ENCODE measurements at places on chromosomes 16 and 17.
A peak's percentile ranks its signal among the peaks of the same experiment; 100 is the strongest.

GRCh38 chr16:9275816-9276354 lies 184.4 kb downstream of the HAPSTR1 start:
- no peak for DNase-seq

GRCh38 chr17:2707721-2708584 lies 3.6 kb downstream of the CLUH start:
- no peak for DNase-seq

GRCh38 chr17:58236394-58236793 lies 2.0 kb upstream of the LPO start:
- no peak for DNase-seq

- DNase-seq: no peak
These were observed 22.1 kb upstream of the KDM8 start for GRCh38 chr16:27181019-27181790.

- DNase-seq: no peak
These were observed 25.7 kb upstream of the FA2H start for GRCh38 chr16:74800216-74800871.

DNA sequence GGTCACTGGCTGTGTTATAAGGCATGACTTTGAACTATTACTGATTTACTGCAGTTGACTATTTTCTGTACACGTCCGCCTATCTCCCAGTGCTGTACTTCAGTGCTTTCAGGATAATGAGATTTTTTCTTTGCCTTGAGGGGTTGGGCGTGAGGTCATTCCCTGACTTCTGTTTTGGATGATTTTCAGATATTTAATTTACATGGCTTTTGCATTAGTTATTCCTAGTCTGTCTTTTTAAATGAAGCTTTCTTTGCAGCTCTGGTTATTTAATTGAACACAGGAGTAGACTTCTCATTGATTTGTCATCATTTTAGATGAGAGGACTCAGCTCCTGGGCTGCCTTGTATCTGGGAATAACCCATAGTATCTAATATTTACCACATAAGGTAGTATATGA lies 23.7 kb downstream of the WIPF2 start:
- DNase-seq: peak; percentile 46

DNA sequence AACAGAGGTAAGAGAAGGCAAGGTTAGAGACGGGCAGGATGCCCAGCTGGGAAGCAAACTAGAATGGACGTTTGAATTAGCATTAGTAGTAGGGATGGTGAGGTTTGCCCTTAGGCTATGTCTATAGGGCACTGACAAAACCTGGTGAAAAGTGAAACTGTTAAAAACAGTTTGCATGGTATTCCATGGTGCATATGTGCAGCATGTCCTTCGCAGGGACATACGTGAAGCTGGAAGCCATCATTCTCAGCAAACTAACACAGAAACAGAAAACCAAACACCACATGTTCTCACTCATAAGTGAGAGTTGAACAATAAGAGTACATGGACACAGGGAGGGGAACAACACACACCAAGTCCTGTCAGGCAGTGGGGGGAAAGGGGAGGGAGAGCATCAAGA lies 25.8 kb downstream of the NACA2 start:
- no peak for DNase-seq

DNA sequence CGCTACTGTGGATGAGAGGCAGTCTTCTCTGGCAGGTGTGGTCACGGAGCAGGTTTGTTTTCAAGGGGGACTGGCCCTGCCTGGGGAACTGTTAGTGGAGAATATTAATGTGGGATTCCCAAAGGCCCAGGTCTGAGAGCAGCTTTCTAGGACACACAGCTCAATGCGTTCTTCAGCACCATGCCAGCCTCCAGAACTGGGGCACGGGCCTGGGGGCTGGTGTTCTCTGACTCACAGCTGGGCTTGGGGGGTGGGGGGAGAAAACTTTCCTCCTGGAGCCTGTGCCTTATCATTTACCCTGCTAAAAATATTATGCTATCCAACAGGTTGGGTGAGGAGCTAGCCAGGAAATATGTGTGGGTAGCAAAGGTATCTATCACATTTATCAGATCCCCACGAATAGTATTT lies 13.5 kb upstream of the LHX1 start:
- DNase-seq: no peak

GRCh38 chr17:46031920-46032319 lies 32.9 kb downstream of the STH start:
- DNase-seq: no peak

DNA sequence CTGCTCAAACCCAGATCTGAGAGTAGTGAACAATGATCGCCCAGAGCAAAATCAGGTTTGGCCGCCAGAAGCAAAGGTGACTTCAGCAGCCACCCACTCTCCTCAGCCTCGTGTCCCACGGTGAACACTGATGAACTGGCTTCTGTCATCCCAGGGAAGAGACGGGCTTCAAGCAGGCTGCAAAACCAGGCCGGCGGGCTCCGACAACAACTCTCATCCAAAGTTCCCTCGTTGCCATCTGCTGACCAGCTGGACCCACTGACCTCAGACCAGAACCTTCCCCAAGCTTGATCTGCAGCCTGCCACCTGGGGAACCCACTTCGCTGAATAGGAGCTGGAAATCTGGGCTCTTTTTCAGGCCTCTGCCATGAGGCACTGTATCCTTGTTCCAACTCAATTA lies 69.6 kb upstream of the MRTFB start:
- no peak for DNase-seq

- no peak for DNase-seq
These were observed 10.4 kb upstream of the SMG8 start for GRCh38 chr17:59199398-59199797.

DNA sequence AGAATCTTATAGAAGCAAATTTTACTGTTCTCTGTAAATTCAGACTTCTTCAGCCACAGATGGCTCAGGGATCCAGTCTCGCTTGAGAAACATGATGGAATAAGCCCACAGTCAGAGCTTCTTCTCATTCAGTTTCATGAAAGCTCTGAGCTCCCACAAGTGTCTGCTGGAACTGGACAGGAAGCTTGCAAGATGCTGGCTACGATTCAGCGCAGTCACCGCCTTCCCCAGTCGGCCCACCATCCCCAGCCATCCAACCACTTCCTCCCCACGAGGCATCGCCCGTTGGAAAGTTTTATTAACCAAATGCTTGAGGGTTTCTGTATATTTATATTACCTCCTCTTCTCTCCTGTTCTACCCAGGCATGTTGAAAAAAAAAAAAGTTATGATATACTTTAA lies 171.7 kb downstream of the ZFHX3 start:
- DNase-seq: peak; percentile 75

- DNase-seq: no peak
These were observed 81.6 kb downstream of the MYH11 start for GRCh38 chr16:15775209-15775608.

DNA sequence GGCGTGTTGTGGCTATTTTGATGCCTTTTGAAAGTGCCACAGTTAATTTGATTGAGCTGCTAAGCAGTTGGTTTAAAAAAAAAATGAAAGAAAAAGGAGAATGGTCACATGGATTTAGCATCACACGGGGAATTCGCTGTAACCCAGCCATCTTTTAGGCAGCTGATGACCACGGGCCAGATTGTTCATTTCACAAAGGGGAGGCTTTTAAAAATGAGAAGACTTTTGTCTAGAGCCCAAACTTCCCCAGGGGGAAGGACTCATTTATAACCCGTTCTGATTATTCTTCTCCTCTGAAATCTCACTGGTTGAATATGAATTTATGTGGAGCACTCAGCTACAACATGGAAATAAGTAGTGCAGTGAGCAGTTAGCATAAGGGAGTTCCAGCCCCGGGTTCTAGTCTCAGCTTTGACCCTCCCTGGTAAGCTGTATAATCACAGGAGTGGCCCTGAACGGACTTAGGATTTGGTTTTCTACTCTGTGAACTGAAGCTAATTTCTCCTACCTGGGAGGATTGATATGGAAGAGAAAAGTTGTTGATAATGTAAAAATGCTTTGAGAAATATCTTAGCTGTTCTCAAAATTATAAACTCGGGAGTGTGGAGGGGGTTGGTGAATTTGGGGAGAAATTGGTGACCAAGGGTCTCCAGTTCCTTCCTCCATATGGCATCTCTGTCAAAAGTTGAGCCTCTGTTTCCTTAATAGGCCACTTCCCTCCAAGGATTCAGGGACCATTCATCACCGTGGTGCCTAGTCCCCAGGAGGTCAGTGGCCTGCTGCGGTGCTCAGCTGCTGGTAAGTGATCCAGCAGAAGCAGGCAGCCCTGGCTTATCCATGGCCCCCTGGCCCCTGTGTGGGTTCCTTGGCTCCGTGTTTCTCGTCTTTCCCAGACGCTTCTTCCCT lies 76.4 kb upstream of the TBX2 start:
- DNase-seq: no peak

GRCh38 chr17:57114085-57114673 lies 29.1 kb downstream of the AKAP1 start:
- DNase-seq: peak; percentile 9

- peak; percentile 2 for DNase-seq
These were observed 191.1 kb downstream of the C16orf78 start for GRCh38 chr16:49564496-49565229.

GRCh38 chr17:80384078-80384960 lies 30.6 kb upstream of the ENDOV start:
- no peak for DNase-seq

- no peak for DNase-seq
These were observed 69.8 kb downstream of the NT5M start for GRCh38 chr17:17372856-17373520.

DNA sequence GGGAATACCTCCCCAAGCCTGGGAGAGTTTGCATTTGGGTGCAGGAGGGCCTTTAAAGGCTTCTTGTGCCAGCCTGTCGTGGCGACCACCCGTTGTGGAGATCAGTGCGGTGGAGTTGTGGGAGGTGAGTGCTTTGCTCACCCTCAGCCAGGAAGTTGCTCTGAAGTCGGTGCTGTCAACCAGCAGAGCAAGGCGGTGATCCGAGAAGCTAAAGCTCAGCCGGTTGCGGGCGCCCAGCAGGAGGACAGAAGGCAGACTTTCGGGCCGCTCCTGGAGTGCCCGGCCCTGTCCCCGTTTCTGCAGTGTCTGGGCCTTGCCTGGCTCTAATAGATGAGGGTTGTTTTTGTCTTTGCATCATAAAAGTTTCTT lies 1.4 kb downstream of the UBE2I start:
- no peak for DNase-seq

- peak; percentile 53 for DNase-seq
These were observed 24.8 kb upstream of the SLC25A19 start for GRCh38 chr17:75313941-75314551.

DNA sequence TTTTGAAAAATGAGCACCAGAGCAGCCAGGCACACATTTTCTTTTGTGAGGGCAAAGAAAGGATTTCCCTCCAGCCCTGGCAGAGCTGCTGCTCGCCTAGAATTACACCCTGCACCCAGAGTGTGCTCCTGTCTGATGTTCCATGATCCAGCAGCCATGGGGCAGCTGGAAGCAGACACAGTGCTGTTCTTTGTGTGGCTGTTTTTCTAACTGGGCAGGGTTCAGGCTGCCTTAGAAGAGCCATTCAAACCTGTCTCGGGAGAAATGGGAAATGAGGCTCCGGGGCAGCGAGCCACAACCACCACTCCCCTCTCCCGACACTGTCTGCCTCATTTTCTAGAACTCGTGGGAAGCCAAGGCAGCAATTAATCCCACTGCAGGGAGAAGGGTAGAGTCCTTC lies 28.9 kb downstream of the LITAF start:
- DNase-seq: no peak

- peak; percentile 50 for DNase-seq
These were observed 13.0 kb downstream of the CDH13 start for GRCh38 chr16:82639666-82640336.

- DNase-seq: no peak
These were observed 1.7 kb upstream of the DLX3 start for GRCh38 chr17:49996495-49997300.

- no peak for DNase-seq
These were observed 164.0 kb downstream of the PMP22 start for GRCh38 chr17:15101175-15101574.

GRCh38 chr17:62080647-62081046 lies 15.6 kb upstream of the MED13 start:
- DNase-seq: no peak

DNA sequence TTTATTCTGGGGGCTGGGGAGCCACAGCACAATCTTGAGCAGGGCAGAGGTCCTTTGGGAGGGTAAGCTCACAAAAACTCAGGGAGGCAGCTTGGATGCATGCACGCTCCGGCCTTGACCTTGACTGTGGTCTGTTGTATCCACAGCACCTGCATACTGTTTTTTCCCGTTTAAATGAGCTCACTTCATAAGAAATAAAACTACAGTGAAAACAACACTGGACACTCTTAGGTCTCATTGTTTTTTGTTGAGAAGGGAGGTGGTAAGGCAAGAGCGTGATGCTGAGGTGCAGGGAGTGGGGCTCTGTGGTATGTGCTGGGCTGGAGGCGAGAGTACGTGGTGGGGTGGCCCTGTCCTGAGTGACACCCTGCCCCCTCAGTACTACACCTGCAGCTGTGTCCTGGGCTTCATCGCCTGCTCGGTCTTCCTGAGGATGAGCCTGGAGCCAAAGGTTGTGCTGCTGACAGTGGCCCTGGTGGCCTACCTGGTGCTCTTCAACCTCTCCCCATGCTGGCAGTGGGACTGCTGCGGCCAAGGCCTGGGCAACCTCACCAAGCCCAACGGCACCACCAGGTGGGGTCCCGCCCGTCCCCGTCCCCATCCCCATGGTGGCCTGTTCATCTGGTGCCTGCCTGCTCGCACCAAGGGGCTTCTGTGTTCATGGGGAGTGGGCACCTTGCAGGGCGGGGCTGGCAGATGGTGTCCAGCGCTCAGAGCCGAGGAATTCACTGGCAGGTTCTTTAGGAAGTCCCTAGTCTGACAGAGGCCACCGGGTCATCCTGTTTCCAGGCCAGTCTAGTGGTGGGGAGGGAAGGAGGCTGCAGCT lies 44.2 kb downstream of the ADCY7 start:
- DNase-seq: no peak

GRCh38 chr16:8872967-8873865 lies 4.4 kb upstream of the CARHSP1 start:
- no peak for DNase-seq

- DNase-seq: no peak
These were observed 55.3 kb upstream of the FASN start for GRCh38 chr17:82153295-82153691.

DNA sequence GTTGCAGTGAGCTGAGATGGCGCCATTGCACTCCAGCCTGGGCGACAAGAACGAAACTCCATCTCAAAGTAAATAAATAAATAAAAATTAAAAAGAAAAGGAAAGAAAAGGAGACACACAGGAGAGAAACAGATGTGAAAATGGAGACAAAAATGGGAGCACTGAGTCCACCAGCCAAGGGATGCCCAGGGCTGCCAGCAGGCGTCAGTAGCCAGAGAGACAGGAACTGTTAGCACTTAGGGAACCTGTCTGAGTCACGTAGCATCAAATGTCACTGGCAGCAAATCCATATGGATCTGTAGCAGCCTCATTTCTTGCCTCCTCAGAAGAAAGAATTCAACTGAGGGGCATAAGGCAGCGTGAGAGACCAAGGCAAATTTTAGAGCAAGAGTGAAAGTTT lies 79.7 kb downstream of the CYLD start:
- no peak for DNase-seq

Measured in AG10803 (cell line).